Glomerular endothelial cell (primary cell): ENCODE measurements at places on chromosomes 1 and 21. TPM values are rescaled to one million over a fixed set of nuclear protein-coding genes. Genes with fewer than 3 reads are reported as not detected.

DNA sequence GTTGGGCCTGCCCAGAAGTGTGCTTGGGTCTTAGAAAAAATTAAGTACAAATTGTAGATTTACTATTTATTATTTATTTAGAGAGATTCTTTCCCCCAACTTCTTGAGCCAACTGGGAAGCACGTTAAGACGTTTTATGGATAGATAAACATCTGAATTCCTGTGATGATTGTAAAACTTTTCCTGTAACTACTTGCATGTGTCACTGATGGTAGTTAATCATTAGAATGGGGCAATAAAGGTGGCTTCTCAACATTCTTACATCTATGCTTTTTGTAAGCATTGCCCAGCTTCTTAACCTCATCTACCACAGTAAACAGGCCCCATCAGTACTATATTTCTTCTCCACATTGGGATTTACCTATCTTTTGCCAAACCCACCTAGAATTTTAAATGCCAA, 559.8 kb downstream of the LMO4 start:
- DNase-seq: no peak

- DNase-seq: no peak
Measured at GRCh38 chr1:103063921-103064320, 44.4 kb downstream of the COL11A1 start.

DNA sequence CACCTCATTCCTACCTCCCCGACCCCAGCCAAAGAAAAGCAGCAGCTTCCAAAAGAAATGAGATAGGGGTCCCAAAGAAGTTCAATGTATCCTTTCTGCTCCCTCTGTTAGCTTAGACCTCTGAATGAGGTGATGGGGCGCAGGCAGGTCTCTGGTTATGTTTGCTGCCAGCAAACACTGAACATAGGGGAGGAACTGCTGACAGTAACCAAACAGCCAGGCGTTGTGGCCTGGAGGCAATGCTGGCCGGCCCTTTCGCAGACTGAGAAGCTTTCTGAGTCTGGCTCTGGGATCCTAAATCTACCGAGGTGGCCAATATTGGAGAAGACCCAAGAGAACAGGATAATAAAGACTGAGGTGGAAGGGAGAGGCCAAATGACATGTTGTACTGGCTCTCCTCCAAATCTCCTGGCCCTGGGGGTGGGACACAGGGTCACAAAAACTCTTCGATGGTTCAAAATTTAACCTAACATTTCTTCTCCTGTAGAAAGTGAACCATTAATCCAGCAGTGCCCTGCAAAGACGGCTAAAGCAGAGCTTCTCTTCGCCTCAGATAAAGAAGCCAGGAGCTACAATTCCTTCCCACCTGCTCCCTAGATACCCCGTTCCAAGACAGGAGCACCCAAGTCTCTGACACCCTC, 19.6 kb downstream of the SSR2 start:
- DNase-seq: no peak

GRCh38 chr21:26005464-26005863, 165.1 kb downstream of the APP start:
- no peak for DNase-seq

- DNase-seq: no peak
Measured at GRCh38 chr21:45030682-45031570, 43.5 kb upstream of the ADARB1 start.

DNA sequence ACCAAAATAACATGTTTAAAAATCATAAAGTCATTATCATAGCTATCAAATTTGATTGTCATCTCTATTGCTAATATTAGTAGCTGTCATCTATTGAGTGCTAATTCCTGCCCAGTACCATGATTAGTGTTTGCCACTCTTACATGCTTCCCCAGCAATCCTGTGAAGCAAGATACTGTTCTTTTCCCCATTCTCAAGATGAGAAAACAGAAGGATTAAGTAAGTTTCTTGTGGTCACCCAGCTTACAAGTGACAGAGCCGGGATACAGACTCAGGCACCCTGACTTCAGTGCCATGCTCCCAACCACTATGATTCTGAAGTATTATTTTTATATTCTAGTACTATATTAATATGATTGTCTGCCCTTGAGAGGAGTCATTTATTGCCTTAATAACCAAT, 36.5 kb downstream of the LRRC8C start:
- no peak for DNase-seq

DNA sequence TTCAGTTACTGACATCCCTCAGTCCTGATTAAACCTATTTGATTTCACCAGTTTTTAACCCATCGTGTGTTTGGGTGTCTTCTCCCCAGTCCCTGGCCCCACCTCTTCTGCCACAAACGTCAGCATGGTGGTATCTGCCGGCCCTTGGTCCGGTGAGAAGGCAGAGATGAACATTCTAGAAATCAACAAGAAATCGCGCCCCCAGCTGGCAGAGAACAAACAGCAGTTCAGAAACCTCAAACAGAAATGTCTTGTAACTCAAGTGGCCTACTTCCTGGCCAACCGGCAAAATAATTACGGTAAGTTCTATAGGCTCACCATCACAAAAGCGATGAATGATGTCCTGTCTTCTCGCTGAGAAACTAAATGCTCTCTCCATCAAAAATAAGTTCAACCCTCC, 28.7 kb downstream of the NBPF3 start:
- DNase-seq: no peak

GRCh38 chr1:32480003-32480402, 15.1 kb downstream of the ZBTB8B start:
- DNase-seq: no peak

DNA sequence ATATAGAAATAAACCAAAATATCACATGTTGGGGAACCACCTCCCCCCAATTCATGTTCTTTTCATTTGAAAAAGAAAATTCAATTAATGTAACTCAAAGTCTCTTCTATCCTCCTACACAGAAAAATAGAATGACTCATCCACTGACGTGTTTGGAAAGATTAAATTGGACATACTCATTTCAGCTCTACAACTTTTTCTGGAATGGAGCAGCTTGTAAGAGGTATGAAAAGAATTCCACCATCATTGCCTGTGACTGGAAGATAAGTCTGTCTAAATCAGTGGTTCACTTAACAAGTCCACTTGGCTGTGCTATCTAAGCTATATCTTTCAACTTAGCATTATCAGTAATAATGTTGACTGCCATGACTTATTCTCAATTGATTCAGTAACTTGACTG, 702.3 kb downstream of the BRINP3 start:
- DNase-seq: no peak

- no peak for DNase-seq
Measured at GRCh38 chr1:9859281-9860014, 35.7 kb upstream of the CLSTN1 start.

- DNase-seq: no peak
Measured at GRCh38 chr1:214264196-214264595, 16.8 kb upstream of the SMYD2 start.

DNA sequence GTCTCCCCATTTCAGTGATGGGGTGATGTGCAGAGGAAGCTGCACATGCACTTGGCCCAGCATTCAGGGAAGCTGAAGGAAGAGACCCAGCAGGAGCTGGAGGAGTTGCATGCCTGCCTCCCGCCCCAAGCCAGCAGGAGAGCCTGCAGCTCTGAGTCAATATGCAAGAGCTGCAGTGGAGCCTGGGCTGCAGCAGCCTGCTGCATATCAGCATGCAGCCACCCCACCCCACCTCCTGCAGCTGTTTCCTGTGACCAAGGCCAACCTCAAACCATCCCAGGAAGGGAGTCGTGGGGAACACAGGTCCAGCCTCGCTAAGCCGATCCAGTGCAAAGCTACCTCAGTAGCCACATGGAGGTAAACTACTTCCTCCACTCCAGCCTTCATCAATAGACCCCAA, 18.9 kb downstream of the AGT start:
- no peak for DNase-seq

DNA sequence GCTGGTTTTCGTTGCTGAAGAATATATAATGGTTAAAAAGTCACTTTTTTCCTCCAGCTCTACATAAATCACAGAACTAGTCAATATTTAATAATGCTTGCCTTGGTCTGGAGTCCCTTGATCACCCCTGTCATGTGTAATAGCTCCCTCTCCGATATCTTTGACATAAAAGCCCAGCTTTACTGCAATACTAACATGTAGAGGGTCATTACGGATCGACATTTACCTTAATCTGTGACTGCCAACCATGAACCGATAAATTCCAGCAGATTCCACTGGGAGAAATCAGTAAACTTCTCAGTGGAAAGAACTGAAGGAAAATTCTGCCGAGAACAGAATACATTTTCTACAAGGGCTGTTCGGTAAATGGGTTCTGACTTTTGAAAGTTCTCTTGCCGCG, 396.5 kb downstream of the KCTD3 start:
- DNase-seq: no peak

DNA sequence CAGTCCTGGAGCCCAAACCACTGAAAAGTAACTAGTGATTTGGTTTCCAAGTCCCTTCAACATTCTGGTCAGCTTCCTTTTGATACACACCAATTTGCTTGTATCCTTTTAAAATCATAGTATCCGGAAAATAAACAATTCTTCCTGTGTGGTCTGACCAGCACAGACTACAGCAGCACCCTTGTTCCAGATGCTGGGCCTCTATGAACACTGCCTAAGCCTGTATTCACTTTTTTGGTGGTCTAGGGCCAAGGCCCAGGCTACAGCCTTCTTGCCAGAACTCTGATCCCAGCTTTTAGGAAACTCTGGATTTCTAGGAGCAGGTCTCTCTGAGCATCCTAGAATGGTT, 801 bp upstream of the DDAH1 start:
- DNase-seq: no peak

- DNase-seq: no peak
Measured at GRCh38 chr1:94624203-94624602, 82.6 kb upstream of the F3 start.

- peak; percentile 74 for DNase-seq
Measured at GRCh38 chr1:33346927-33347649, 26.2 kb upstream of the A3GALT2 start.

DNA sequence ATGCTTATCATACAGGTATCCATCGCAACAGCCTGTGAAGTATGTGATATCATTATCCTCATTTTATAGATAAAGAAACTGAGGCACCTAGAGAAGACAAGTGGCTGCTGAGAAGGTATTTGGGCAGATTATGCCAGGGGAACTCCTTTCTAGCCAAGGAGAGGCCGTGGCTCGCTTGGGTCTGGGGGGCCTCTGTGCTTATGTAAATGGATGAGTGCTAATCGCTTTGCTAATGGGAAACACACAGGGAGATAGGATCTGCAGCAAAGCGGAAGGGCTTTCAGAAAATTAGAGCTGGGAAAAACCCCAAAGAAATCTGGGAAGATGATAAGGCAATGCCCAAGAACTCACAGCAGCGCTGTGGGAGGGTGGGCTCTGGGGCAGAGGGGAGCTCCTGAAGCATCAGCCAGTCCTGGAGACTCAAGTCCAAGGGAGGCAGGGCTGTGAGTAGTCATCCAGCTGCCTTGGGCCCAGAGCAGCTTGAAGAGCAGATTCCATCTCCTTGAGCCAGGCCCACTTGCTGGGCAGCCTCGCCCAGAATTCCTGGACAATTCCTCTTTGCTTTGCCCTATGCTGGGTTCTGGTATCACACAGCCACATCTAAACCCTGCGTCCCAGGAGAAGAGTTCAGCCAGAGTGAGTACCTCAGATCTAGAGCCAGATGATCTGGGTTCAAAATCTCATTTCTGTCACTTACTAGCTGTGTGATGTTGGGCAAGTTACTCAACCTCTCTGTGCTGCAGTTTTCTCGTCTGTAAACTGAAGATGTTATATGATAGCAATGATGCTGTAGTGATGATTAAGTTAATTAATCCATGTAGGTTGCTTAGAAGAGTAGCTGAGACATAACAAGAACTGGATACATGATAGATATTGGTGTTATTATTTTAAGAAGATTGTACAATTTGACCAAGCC, 36.7 kb downstream of the FOXD2 start:
- DNase-seq: no peak

The ITLN2 gene
- total RNA-seq: not detected in 2 replicates

The ACTN2 gene
- not detected in 2 replicates for total RNA-seq

The TRIM46 gene
- total RNA-seq: 9.9 and 11.8 TPM in 2 replicates

The KCNJ10 gene
- not detected in 2 replicates for total RNA-seq

The SORT1 gene
- 31.4 and 55.9 TPM in 2 replicates for total RNA-seq

The FCRL5 gene
- not detected in 2 replicates for total RNA-seq

The PTPRU gene
- total RNA-seq: 19.4 and 38.9 TPM in 2 replicates

The ZYG11A gene
- 0.35 and 0.73 TPM in 2 replicates for total RNA-seq

The RUNX3 gene
- total RNA-seq: 0.06 TPM in 1 of 2 replicates, not detected in the other

The KRTAP25-1 gene
- not detected in 2 replicates for total RNA-seq

The NBPF6 gene
- total RNA-seq: not detected in 2 replicates
